Stimulated activated naive CD4-positive, alpha-beta T cell treated with Interleukin-2 at 50 U/mL for 16 hours (primary cell): ENCODE measurements at places on chromosomes 11 and 22.

GRCh38 chr22:46929046-46929709 lies 166.7 kb downstream of the TBC1D22A start:
- no peak for DNase-seq

DNA sequence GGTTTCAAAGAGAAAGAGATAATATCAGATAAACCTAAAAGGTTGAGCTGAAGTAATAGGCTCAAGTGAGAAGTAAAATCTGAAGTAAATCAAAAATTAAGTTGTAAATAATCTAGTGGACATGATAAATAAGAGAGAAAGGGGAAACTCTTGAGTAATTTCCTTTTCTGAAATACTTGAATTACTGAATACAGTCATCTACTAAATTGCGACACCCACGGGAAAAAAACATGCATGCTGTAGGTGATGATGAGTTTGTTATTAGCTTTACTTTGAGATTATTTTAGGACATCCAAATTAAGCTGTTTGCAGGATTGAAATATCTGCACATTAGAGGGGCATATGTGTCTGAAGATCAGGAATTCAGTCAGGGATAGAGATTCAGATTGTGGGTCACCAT lies 50.0 kb upstream of the CARD18 start:
- no peak for DNase-seq

GRCh38 chr11:130094614-130095013 lies 24.9 kb downstream of the APLP2 start:
- DNase-seq: no peak

DNA sequence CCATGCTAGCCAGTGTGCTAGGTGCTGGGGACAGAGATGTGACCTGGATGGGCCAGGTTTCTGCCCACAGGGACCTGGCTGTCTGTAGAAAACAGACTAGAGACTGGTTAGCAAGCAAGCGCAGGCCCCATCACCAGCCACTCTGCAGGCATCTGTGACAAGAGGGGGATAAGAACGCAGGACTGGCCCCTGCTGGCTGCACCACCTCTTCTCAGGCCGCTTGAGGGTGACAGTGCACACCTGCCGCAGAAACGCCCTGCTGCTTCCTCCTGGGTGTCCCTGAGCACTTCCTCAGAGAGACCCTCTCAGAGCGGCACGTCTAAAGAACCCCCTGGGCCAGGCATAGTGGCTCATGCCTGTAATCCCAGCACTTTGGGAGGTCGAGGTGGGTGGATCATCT lies 5.9 kb upstream of the PICK1 start:
- no peak for DNase-seq
